ENCODE measurements at places on chromosomes 6 and 20.

GRCh38 chr6:160102399-160102798 lies 19.2 kb upstream of the SLC22A1 start:
- peak; percentile 27 for DNase-seq

GRCh38 chr20:17782768-17783167 lies 83.0 kb downstream of the BANF2 start:
- DNase-seq, result no peak

DNA sequence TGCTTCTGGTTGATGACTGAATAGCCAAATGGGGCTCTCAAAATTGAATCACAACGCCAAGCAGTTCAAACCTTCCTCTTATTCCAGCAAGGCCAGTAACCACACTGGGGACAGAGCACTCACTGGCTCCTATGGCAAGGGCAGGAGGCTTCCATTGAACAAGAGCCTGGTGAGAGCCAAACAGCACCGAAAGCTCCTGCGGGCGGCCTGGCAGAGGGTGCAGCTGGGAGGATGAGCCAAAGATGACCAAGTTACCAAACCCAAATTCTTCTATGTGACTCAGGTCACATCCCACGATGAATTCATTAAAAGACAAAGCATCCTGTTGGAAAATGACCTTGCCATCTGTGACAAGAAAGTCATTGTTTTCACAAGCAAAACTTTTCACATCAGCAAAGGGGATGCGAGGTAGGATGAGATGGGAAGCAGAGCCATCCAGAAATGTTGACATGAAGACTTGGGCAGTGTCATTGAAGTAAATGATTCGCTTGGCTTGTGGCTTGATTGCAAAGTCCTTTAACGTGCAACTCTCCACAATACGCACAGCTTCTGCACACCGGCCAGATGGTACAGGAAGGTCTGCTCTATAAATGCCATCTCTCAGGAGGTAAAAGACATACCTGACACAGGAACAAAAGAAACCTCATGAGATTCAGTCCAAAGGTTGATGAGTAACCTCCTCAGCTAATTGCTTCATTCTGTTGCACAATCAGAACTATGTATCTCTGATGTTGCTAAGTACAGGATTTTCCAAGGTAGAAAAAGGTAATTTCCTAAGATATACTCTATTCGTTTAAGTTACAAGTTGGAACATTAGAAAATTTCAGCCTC lies 36.3 kb downstream of the ROS1 start:
- no peak for DNase-seq

DNA sequence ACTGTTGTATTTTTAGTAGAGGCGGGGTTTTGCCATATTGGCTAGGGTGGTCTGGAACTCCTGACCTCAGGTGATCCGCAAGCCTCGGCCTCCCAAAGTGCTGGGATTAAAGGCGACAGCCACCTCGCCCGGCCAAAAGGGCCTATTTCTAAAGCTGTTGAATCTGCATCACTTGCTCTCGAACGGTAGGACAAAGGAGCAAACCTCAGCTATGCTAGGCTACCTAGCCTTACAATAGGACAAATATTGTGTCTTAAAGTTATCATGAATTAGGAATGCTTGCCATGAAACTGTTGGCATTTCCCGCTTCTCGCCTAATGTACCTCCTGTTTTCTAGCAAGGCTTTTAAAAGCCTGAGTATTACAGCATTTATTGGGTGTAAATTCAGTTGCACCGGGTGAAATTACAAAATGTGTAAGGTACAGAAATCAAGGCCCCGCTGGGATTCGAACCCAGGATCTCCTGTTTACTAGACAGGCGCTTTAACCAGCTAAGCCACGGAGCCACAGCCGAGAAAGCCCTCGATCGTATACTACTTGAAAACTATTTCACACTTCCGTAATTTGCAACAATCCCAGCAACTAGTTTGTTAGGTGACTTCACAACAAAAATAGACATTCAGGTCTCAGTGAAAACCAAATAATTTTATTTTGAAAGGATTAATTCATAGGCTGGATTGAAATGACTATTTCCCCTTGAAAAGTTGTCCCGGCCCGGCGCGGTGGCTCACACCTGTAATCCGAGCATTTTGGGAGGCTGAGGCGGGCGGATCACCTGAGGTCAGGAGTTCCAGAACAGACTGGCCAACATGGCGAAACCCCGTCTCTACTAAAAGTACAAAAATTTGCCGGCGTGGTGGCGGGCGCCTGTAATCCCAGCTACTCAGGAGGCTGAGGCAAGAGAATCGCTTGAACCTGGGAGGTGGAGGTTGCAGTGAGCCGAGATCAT lies 211.6 kb upstream of the ZNF184 start:
- no peak for DNase-seq

DNA sequence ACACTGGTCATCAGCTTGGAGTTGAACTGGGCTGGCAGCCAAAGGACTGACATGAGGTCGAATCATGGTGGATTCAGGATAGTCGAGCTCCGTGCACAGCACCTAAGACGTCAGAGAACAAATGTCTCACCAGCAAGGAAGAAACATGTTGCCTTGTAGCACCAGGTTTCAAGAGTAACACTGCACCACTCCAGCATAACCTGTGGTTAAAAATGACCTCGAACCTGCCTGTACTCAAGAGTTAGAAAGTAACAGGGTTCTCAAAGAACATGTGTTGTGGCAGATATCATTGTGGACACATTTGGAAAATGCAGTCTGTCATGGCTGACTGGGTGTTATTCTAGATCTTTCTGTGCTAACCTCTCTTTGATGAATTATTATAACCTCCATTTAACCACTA lies 511.6 kb downstream of the CDH26 start:
- DNase-seq, result no peak

Measured in hematopoietic multipotent progenitor cell treated with erythropoietin and hydrocortisone succinate and interleukin-3 and kit ligand, for 15 days (in vitro differentiated cells).